ENCODE measurements at places on chromosomes 3 and 15.

GRCh38 chr3:112687616-112688015 is 46.7 kb upstream of the CCDC80 start:
- DNase-seq = no peak

DNA sequence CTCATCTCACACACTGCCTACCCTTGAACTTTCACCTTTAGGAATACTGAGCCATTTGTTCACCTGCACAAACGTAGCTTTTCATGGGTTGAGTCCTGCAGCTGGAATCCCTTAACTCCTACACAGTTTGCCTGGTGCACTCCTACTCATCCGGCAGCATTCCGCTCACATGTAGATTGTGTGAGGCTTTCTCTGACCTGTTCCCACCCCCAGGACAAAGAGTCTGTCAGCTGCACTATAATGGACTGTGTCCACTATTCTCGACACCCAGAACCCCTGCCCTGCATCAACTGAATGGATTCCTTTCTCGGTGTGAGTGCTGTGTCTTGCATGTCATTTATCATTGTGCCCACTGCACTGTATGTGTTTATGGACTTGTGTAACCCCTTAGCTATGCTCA is 54.9 kb downstream of the EPHB3 start:
- no peak for DNase-seq

- DNase-seq = no peak
These were observed 307.8 kb upstream of the AGTR1 start for GRCh38 chr3:148389916-148390315.

DNA sequence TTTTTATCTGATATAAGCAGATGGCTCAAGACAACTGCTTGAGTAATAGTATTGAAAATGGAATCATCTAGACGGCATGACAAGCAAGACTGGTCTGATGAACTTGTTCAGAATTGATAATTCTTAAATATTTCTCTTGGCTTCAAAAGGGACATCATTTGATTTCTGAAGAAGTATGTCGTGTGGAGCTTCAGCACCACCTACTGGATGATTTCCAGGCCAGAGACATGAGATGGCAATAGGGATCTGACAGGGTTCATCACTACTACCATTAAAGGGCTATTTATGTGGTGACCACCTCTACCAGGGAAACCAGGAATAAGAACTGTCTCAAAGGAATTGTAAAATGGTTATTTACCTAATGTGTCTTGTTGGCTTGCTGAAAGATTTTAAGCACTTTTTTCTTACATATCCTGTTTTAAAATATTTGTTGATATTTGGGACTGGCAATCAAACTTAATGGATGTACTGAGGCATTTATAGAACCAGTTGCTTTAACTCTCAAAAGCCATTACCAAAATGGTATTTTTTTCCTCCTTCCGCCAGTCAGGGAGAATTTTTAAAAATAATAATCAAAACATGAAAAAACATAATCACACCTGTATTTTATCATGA is 99.5 kb upstream of the FAM98B start:
- DNase-seq = peak; percentile 87

GRCh38 chr3:129315223-129315997 is 36.7 kb downstream of the HMCES start:
- peak; percentile 59 for DNase-seq
